ENCODE measurements at places on chromosomes 7 and 10.

- DNase-seq = no peak
Measured at GRCh38 chr7:97280950-97281349, 163.5 kb downstream of the SDHAF3 start.

DNA sequence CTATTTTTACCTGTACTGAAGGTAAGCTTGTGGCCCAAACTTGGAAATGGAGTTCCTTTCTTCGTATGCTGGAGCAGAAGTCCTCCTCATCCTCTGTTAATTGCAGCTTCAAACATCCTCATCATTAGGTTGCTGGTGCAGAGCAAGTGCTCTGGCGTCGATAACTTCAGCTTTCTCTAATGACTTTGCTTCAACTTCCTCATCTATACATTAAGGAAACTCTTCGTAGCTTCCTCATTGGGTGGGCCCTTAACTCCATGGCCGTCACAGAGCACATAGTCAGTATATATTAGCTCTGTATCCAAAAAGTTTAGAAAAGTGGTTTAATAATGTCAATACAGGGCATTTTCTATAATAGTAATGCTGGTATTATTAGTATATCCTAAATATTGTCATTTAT is 447.7 kb downstream of the SUGCT start:
- no peak for DNase-seq

- DNase-seq = no peak
Measured at GRCh38 chr7:33880787-33881186, 24.6 kb upstream of the BMPER start.

DNA sequence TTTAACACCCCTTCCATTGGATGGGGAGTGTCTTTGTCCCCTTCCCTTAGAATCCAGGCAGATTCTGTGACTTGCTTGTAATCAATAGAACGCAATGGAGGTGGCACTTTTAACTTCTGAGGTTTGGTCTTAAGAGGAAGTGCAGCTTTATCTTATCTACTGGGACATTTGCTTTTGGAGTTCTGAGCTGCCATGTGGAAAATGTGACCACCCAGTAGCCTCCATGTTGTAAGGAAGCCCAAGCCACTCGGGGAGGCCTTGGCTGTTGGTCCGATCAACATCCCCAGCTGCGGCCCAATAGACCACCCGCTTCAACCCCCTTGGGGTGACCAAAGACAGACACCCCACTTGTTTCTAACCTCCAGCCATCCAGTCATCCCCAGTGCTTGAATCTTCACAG is 86.3 kb upstream of the FAM171A1 start:
- no peak for DNase-seq

GRCh38 chr7:101885597-101885955 is 68.2 kb downstream of the CUX1 start:
- no peak for DNase-seq

Measured in nephron progenitor cell (in vitro differentiated cells).